Stimulated activated CD8-positive, alpha-beta memory T cell treated with anti-CD3 and anti-CD28 coated beads, Interleukin-12 subunit alpha, Interleukin-12 subunit beta, amount 100 ng/mL, for 1 hour (primary cell): ENCODE measurements at places on chromosomes 16 and 17.

DNA sequence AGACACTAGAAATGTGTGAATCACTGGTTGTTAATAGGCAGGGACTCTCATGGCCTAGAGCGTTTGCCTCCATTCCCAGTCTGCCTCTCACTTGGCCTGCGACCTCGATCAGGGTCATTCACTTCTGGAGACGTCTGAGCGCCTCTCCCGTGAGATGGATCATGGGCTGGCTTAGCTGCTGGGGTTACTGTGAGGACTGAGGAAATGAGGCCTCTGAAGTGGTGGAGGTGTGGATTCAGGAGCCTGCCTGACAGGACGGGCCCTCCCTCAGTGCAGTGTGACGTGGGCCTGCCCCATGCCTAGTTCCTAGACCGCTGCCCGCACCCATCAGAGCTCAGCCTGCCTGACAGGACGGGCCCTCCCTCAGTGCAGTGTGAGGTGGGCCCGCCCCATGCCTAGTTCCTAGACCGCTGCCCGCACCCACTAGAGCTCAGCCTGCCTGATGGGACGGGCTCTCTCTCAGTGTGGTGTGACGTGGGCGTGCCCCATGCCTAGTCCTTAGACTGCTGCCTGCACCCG is 61.9 kb downstream of the BANP start:
- no peak for DNase-seq

DNA sequence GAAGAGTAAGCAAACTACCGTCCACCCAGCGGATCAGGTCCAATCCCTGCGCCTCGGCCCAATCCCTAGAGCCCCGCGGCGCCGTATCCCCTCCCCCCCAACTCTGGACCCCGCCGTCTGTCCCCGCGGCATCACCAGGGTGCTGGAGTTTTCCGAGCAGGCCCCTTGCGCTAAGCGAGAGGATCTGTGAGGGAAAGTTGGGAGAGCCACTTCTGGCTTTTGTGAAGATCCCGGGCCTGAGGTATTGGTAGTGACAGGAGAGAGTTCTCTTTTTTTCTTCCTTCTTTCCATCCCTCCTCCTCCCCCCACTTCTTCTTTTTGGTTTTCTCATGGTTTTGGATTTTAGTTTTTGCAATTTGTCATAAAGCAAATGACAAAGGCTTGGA is 3.5 kb upstream of the DLX4 start:
- DNase-seq = no peak

GRCh38 chr17:4574448-4575045 is 9.8 kb upstream of the SMTNL2 start:
- DNase-seq = no peak

- peak; percentile 10 for DNase-seq
Observed at GRCh38 chr16:84735849-84736586, 36.2 kb downstream of the USP10 start.

- DNase-seq = no peak
Observed at GRCh38 chr17:47739150-47739549, 6.1 kb downstream of the TBX21 start.

- no peak for DNase-seq
Observed at GRCh38 chr16:4360538-4361021, 9.5 kb upstream of the PAM16 start.

DNA sequence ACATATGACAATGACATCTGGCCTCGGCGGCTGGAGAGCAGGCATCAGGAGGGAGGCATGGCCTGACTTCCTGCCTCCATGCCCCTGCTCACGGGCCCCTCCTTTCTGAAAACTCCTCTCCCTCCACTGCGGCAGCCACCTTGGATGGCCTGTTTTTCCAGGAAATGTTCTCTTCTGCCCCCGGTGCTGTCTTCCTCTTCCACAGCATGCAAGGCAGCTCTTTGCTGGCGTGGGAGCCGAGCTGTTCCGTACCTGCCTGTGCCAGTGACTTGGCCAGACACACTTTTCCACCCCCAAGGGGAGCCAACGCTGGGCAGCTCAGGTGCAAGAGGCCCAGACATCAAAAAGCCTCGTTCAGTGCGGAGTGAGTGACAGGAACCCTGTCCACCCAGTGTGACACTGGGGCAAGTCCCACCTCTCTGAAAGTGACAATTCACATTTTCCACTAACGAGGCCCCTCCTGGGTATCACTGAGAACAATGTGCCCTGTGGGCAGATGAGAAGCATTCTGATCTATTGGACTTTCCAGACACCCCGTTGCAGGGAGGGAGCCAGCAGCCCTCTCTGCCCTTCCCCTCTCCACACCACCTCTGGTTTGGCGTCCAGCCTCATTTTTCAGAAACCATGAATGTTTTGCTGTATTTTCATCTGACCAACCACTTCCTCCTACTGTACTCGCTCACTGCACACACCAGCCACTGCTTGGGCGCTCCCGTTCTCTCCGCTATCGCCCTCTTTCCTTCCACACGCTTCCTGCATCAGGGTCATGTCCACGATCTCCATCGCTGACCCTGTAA is 31.2 kb downstream of the NSMCE1 start:
- peak; percentile 62 for DNase-seq

DNA sequence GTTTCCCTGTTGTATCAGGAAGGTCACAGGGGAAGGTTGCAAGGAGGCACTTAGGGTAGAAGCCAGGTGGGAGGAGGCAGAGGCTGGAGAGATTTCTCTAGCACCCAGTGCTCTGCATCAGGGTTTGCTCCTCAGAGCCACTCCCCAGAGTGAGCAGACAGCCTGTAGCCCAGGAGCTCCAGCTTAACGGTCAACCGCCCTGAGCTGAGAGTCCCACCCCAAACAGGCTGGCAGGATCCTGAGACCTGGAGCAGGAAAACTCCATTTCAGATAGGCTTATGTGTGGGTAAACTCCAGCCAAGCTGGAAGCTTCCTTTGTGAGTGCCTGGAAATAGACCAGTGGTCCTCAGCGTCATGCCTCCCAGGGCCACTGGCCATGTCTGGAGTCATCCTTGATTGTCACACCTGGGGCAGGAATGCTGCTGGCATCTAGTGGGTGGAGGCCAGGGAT is 37.9 kb downstream of the MPRIP start:
- no peak for DNase-seq

DNA sequence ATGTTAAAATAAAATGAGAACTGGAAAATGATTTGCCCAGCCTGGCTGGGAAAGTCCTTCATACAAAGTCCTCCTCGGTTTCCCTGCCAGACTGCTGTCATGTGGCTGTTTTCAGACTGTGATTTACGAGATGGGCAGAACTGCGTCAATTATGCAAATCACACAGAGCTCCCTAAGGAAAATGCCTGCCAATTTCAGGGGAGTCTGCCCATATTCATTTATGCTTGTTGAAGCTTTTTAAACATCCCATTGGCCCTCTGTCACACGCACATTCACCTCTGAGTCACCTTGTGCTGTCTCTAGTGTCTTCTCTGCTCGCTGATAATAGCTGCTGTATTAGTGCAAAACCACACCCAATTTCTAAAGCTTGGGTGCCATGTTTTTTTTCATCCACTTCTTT is 81.7 kb upstream of the FAM20A start:
- DNase-seq = no peak

GRCh38 chr17:82989881-82990280 is 89.5 kb upstream of the METRNL start:
- DNase-seq = no peak

DNA sequence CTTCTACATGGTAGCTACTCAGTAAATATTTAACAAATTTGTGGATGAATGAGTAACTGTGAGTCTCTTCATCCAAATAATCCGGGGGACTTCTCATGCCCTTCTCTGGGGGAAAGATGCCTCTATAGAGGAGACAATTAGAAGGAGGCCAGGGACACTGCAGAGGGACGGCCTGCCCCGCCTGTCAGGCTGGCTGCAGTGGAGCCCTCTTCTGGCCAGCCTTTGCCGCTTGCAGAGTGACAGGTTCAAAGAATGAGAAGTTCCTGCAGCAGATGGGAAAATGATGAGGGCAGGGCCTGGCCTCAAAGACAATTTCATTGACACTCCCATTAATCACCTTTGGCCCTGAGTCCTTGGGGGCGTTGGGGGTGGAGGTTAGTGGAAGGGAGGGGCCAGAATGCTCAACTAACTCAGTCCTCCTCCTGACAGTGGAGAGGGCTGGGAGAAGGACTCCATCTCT is 339.0 kb downstream of the MAF start:
- DNase-seq = no peak

- no peak for DNase-seq
Observed at GRCh38 chr16:57697896-57698537, 3.4 kb downstream of the DRC7 start.

DNA sequence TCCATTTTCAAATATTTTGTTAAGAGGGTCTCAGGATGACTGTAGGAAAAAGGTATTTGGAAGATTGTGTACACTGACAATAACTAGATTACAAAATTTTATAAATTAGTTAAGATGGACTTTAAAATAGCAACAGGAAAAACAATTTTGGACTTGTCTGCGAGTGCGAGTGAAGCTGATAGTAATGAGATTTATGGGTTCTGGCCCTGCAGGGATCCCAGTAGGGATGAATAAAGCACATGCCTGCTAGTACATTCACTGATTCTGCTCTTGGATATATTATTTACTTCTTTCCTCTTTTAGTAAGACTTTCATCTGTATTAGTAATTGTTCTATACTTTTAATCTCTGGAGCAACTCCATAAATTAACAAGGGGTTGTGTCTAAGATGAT is 28.2 kb downstream of the PRKCA start:
- DNase-seq = no peak

DNA sequence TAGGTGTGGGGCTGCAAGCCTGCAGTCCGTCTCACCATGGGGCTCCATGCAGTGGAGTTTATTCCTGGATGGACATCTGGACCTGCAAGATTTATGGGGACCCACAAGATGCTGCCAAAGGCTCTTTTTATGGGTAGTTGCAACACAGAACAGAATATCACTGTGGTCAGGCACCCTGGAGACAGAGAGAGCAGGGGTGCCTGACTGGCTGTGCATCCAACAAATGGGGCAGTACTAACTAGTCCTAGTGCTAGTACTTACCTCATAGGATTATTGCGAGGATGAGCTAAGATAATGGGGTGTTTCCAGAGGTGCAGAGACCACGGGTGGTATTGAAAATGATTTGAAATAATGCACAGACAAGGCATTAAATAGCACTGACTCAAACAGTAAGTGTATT is 42.4 kb upstream of the MMP2 start:
- DNase-seq = no peak

DNA sequence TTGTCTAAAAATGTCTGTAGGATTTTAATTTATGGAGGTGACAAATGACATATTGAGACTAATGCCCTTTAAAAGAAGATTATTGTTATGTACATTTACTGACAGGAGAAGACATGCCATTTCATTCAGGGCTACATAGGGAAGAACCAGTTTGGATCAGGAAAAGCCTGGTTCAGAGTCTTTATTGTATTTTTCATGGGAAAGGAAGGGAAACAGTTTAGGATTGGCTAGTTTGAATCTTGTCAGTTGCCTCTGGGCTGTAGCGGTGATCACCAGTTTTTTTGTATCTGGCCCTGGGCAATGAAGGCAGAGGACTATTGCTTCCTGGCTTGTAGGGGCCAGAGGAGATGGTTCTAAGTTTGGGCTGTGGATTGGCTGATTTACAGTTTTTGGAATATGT is 31.8 kb downstream of the NSRP1 start:
- DNase-seq = no peak

- DNase-seq = no peak
Observed at GRCh38 chr17:15340966-15341365, 431 bp downstream of the TEKT3 start.

DNA sequence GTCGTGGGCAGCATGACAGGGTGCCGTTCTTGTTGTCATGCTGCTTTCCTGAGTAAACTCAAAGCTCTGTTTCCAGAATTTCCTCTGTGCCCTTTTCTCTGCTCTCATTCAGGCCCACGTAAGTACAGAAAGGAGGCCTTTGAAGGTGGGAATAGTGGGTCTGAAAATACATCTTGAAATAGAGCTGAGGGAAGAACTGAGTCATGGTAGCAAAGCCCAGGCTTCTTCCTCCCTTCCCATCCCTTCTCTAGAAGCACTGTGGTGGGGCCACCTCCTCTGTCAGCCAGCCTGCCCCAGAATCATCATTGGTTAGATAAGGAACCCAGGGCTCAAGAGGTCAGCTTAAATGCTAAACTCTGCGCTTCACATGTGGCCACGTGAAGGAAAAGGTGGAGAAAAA is 9.4 kb downstream of the CTRL start:
- no peak for DNase-seq

DNA sequence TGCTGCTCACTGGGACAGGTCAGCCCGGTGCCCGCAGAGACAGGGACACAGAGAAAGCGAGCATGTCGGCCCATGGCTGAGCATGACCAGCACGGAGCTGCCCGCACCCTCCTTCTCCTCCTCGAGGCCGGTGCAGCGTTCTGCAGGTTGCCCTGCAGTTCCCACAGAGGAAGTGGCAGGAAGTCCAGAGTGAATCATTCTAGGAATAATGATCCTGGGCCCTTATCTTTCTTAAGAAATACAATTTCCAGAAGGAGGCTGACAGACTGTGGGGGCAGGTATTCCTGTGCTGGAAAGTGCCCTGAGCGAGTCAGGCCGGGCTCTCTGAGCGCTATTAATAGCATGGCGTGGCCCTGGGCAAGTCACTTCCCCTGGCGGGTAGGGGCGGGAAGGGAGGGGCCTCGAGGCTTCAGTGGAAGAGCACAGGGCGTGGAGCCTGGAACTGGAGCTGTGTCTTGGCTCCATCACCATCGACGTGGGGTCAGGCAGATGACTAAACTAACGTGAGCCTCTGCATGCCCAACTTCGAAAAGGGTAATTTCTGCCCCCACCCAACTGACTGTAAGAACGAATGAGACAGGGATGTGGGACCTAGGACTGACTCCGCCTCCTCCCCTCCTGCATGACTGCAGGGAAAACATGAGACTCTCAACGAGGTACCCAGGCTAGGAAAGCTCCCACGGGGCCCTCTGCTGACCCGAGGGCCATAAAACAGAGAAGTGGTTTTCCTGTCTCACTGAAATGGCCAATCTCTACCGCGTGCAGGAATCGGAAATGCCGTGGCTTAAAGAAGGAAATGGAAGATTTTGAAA is 9.8 kb downstream of the TMEM204 start:
- DNase-seq = no peak

- DNase-seq = no peak
Observed at GRCh38 chr16:57004387-57005250, 15.3 kb downstream of the NLRC5 start.

- DNase-seq = no peak
Observed at GRCh38 chr17:1000597-1001461, 3.9 kb downstream of the TIMM22 start.

GRCh38 chr17:48494335-48494734 is 36.5 kb downstream of the HOXB1 start:
- DNase-seq = no peak

DNA sequence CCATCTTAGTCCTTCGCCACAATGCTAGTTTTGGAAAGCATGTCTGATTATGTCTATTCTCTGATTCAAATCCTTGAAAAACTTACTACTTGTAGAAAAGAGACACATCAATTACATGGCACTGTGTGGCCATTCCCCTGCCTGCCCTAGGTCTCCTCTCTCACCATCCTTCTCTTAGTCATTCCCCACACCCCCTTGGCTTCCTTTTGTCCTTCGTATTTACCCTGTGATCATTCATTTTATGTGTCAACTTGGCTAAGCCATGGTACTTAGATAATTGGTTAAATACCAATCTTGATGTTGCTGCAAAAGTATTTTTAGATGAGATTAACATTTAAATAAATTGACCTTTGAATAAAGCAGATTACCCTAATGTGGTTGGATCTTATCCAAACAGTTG is 122.9 kb upstream of the CDH11 start:
- no peak for DNase-seq
